ENCODE measurements at places on chromosomes 4 and X. TPM values are rescaled to one million over a fixed set of nuclear protein-coding genes. Genes with fewer than 3 reads are reported as not detected.

- peak; percentile 53 for DNase-seq
These were observed 70.9 kb upstream of the CBR4 start for GRCh38 chr4:169080981-169081380.

DNA sequence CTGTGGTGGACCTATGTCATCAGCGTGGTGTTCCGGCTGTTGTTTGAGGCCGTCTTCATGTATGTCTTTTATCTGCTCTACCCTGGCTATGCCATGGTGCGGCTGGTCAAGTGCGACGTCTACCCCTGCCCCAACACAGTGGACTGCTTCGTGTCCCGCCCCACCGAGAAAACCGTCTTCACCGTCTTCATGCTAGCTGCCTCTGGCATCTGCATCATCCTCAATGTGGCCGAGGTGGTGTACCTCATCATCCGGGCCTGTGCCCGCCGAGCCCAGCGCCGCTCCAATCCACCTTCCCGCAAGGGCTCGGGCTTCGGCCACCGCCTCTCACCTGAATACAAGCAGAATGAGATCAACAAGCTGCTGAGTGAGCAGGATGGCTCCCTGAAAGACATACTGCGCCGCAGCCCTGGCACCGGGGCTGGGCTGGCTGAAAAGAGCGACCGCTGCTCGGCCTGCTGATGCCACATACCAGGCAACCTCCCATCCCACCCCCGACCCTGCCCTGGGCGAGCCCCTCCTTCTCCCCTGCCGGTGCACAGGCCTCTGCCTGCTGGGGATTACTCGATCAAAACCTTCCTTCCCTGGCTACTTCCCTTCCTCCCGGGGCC is 1.2 kb downstream of the GJB1 start:
- no peak for DNase-seq

GRCh38 chr4:73908965-73909364 is 39.8 kb downstream of the CXCL1 start:
- no peak for DNase-seq

EDA gene
- total RNA-seq: 0.87 TPM

- no peak for DNase-seq
These were observed 61.6 kb upstream of the SORCS2 start for GRCh38 chr4:7130621-7131211.

DNA sequence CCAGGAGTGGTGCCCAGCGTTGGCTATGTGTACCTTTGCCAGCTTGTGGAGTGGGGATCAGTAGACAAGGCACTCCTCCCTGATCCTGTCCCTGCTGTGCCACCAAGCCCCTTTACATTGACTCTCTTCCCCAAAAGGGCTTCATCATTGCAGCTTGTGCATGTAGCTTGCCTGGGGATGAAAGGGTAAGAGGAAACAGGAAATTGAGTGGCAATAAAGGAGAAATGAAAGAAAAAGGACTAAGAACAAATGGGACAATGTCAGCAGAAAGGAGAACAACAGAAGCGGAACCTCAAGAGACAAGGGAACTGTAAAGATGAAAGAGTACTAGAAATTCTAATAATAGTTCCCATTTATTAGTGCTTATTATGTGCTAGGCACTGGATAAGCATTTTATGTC is 8.7 kb upstream of the IL13RA1 start:
- no peak for DNase-seq

DNA sequence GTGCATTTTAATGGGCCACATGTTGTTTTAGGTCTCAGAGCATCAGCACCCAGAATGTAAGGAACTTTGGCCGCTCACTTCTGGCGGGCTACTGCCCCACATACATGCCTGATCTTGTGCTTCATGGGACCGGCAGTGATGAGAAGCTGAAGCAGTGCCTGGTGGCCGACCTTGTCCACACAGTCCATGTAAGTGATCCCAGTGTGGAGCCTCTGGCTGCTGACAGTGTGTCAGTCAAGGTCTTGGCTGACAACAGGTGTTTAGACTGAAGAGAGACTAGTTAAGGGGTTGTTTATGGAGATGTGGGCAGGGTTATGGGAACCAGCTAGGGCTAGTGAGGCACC is 101.4 kb downstream of the FNIP2 start:
- no peak for DNase-seq

DNA sequence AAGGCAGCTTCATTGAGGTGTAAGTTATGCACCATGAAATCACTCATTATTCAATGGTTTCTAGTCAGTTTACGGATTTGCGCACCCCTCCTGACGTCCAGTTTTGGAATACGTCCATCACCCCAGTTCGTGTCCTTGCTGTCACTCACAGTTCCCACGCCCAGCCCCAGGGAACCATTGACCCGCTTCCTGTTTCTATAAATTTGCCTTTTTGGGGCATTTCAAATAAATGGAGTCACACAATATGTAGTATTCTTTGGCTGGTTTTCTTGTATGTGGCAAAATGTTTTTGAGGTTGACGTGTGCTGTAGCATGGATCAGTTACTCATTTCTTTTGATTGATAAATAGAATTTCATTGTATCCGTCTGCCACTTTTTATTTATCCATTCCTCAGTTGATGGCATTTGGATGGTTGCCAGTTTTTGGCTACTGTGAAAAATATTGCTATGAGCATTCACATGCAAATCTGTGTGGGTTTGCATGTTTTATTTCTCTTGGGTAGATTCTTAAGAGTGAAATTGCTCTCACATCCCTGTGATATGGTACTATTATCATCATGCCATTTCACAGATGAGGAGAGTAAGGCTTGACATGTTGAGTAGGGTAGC is 18.4 kb upstream of the SORCS2 start:
- DNase-seq: no peak

KANTR gene
- 9.2 TPM for total RNA-seq

RTL5 gene
- total RNA-seq: 3.9 TPM

DNA sequence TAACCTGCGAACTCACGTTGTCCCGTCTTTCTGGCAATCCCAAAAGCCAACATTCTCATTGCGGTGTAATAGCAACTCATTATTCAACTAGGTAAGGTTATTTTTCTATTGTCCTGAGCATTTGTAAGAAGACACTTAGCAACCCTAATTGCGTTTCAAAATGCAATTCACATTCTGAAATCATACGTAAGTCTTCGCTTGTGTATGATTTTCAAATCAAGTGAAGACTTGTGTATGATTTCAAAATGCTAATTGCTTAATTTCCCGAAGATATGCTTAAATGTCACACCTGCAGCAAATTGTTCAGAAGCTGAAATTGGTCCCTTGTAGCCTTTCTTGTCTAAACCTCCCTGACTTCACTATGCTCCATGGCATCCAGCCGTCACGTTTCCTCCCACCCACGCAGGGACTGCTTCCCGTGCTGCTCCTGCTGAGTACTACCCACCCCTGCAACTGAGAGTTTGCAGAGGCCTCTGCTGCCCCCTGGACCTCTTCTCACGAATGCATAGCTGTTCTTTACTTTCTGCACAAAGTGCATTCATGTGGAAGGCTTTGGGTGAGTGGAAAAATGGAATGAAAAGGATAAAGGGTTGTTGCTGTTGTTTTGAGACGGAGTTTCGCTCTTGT is 40.8 kb upstream of the CLDN24 start:
- DNase-seq: peak; percentile 26

ARR3 gene
- not detected for total RNA-seq

DNA sequence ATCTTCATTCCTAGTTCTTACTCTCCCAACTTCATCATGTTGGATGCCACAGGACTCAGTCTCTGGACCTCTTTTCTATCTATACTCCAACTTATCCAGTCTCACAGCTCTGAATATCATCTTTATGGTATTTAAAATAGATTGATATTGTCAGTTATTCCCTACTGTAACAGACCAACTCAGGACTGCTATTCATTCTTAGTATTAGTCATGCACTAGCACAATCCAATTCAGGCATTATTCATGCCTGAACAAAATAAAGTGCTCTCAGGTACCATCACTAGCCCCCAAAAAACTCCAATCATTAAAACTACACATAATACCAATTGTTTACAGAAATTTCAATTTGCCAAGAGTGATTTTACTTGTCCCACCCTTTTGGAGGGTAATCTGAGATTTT is 37.7 kb downstream of the FRYL start:
- peak; percentile 36 for DNase-seq

DNA sequence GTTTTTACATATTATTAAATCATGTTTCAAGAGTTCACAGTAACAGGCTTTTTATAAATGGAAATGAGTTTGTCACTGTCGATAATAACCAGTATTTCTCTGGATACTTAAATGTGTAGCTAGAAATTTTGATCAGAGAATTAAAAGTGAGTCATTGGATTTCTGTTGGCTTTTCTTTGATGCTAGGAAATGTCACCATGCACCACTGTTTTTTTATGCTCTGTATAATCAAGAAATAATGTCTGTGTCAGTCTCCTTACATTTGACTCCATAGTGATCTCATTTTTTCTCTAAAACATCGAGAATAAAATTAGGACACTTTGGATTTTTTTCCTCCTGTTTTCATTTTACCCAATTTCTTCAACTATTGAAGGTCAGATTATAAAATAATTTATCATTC is 234.2 kb downstream of the RAPGEF2 start:
- no peak for DNase-seq
